ENCODE measurements at places on chromosomes 6 and 20.

GRCh38 chr6:33458676-33459075 lies 4.3 kb downstream of the ZBTB9 start:
- no peak for DNase-seq

- DNase-seq: no peak
Measured at GRCh38 chr20:10651227-10651990, 22.4 kb downstream of the JAG1 start.

DNA sequence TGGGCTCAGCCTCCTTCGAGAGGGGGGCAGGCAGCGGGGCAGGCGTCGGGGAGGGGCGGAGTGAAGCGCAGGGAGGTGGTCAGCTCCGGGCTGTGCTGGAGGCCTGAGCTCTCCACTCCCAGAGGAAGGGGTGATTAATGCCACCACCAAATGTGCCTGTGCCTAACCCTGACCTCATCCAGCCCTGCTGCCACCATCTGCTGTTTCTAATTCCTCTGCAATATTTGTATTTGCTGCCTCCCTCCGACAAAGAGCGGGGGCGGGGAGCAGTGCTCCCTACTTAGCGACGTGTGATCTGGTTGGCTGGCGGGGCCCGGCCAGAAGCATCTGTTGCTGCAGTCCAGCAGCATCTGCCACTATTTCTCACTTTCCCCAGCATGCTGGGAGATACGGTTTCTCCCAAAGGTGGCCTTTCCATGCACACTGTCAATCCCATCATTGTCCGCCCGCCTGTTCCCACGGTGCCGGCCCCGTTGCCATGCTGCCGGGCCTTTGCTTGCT lies 47.0 kb downstream of the DLL1 start:
- DNase-seq: no peak

DNA sequence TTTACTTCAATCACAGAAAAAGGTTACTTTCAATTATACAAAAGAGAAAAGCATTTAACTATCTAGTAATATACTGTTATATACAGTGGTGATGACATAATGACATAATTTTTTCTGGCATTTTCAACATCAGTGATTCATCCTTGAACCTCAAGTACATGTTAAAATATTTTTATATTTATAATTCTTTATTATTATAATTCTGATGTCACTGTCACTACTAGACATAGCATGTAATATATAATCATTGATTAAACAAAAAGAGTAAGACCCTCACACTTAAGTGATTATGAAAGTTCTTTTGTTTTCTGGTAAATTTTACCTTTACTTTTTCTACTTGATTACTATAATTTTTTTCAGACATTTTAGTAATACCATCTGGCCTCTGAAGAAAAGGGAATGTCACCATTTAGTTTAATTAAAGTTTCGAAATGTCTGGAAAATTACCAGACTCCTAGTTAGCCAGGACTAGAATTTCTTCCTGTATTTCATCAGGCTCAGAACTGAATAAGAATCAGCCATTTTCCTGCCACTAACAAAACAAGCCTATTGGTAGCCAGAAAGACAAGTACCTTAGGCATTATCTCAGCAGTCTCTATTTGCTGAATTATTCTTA lies 71.5 kb downstream of the FILIP1 start:
- DNase-seq: no peak

- no peak for DNase-seq
Measured at GRCh38 chr20:22489626-22490286, 94.6 kb downstream of the FOXA2 start.

DNA sequence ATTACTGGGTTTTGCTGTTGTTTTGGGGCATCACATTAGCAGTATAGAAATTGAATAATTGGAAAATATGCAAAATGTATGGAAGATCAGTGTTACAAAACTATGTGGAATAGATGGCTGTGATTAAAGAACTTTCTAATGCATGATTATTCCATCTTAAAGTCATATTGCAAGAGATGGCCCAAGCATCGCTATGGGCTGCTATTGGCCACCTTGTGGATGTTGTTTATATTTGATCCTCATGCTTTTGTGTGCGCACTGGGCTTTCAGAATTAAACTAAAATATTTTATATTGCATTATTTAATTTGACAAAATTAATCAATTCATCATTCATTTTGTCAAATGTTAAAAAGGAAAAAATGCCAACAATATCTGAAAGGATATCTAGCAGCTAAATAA lies 16.1 kb upstream of the HMGN3 start:
- no peak for DNase-seq
